Hematopoietic multipotent progenitor cell treated with erythropoietin and hydrocortisone succinate and interleukin-3 and kit ligand, for 4 days (in vitro differentiated cells): ENCODE measurements at places on chromosomes 16 and 17.

DNA sequence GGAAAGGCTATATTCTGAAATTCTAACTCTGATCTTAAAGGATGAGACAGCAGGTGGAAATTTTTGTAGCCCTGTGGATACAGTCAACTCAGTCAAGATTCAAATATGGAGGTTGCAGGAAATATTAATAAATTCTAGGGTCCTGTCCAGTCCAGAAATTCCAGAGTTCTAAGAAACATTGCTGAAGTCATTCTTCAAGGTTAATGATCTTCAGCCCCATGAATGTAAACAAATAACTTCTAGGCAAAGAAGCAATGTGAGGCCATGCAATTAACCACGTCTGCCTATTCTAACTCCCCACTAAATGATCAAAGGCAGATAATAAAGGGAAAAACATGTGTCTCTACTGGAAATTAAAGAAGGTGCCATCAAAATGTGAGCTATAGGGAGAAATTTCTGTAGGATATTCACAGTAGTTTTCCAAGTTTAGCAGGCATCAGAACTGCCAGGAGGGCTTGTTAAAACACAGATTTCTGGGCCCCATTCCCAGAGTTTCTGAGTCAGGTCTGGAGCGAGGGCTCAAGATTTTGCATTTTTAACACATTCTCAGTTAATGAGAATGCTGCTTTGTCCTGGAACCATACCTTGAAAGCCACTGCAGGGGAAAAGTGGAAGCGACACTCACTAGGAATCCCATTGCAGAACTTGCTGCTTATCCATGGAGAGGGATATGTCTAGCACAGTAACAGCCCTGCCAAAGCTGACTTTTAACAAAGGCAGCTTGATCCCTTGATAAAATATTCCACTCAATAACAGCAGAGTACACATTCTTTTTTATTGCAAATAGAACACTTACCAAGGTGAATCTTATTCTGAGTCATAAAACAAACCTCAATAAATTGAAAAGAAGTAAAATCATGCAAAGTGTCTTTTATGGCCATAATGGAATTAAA lies 61.8 kb downstream of the DNAH3 start:
- no peak for DNase-seq

DNA sequence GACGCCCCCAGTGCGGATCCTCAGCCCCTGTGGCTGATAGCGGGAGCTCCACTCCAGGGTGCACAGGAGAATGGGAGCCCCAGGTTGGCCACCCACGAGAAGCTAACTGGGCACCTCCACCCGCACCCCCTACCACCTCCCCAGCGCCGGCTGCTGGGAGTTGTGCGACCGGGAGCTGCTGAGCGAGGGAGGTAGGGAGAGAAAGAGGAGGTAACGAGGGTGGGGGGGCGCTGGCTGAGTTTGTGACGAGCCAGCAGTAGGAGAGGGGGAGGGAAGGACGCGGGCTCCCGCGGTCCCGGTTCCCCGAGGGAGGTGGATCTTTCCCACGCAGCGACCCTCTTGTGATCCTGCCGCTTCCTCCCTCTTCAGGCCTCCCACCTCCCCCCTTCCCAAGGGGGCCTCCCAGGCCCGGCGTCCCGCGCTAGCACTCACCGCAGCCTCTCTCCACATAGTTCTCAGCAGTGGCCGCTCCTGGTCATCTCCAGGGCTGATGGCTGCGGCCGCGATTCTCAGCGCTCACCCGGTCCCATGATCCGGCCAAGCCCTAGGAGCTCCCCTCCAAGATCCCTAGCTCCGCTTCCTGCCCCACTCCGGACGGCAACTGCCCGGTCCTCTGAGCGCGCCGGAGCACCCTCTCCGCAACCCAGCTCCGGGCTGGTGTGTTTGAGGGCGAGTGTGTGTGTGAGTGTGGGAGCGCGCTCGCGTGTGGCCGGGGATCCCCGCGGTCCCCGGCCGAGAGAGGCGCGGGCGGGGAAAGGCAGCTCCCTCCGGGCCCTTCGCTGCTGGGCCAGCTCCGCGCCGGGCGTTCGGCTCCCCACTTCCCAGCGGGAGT lies at the start of gene GRIN2A:
Gene GRIN2A (minus strand): TSS at position 207 of the 832 bp plus-strand sequence. CDS start 2,017 bp downstream, outside the sequence.
- DNase-seq: no peak

GRCh38 chr16:80874925-80875324 lies 70.5 kb upstream of the CDYL2 start:
- DNase-seq: no peak

GRCh38 chr16:4654011-4654963 lies 29.7 kb downstream of the MGRN1 start:
- no peak for DNase-seq

- DNase-seq: no peak
Measured at GRCh38 chr16:73998707-73999106, 297.9 kb upstream of the PSMD7 start.

DNA sequence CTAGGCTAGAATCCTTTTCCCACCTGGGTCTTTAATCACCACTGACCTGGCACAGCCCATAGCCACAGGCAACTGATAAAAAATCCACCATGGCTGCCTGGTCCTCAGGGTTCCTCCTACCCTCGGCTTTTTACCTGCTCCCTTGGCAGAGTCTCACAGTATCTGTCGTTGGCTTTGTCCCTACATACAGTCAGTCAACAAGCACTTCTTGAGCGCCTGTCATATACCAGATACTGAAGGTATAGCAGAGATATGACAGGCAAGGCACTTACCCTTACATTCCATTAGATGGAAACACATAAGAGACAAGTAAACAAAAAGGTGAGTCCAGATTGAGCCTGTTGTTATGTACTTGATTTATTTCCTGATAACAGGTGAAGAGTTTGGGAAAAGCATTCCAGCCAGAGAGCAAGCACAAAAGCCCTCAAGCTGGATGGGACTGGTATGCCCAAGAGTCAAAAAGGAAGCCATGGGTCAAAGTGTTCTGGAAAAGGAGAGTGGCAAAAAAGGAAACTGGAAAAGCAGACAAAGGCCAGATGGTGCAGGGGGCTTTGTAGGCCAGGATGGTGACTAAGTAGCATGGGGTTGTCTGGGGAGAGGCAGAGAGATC lies 247.0 kb downstream of the CHD9NB start:
- no peak for DNase-seq

GRCh38 chr17:14360856-14361255 lies 60.0 kb downstream of the HS3ST3B1 start:
- DNase-seq: no peak

- peak; percentile 48 for DNase-seq
Measured at GRCh38 chr17:55301521-55302406, 37.0 kb downstream of the HLF start.

- no peak for DNase-seq
Measured at GRCh38 chr17:39794249-39794970, 56.7 kb downstream of the GRB7 start.

DNA sequence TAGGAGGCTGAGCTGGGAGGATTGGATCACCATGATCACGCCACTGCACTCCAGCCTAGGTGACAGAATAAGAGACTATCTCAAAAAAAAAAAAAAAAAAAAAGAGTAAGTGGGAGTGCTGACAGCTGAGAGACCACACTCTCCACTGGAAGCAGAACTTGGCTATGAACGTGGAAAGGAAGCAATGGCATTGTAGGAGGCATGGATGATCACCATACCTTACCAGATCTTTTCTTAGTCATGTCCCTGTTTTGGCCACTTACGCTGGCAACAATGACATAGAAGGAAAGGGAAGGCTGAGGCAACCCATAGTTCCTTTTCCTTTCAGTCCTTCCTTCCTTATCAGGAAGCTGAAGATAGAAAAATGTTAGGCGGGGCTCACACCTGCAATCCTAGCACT lies 3.7 kb upstream of the ATP1B2 start:
- DNase-seq: no peak

- no peak for DNase-seq
Measured at GRCh38 chr17:34926661-34927060, 34.6 kb downstream of the CCT6B start.

DNA sequence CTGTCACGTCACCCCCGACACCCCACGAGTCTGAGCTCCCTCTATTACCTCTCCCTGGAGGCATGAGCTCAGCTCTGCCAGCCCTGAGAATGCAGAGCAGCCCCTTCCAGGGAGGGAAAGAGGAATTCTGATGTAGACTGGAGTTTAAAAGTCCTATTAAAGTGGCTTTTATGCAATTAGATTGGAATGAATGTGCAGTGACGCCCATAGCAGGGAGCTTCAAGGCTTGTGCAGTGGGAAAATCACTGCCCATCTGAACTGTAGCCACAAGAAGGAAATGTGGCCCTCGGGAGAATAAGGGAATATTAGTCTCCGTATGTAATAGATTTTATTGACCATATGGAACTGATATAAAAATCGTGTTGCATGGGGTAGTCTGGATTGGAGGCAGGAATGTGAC lies 66.9 kb downstream of the ZNF423 start:
- no peak for DNase-seq

GRCh38 chr17:18158022-18158600 lies 25.5 kb upstream of the ALKBH5 start:
- peak; percentile 96 for DNase-seq

GRCh38 chr16:11093572-11094074 lies 149.3 kb downstream of the CLEC16A start:
- no peak for DNase-seq

- DNase-seq: no peak
Measured at GRCh38 chr17:43913584-43913983, 6.2 kb upstream of the MPP2 start.

DNA sequence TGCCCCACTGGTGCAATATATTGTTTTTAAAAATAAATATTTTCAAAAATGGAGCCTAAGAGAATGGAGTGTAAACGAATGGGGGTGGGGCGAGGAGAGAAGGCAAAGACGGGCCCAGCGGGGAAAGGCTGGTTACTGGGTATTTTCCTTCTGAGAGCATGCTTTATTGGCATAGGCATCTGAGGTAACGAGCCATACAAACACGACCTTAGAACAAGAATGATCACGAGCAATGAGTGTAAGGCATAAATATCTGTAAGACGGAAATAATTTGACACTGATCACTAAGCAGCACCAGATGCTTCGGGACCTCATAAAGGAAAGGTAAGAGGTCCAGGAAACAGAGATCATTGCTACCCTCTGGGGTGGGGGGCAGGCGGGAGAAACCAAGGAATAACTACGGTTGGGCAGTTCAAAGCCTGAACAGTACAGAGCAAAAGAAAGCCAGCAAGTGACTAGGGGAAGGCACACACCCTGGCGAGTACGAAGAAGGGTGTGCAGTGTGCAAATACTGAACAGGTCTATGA lies 959 bp downstream of the SSH2 start:
- DNase-seq: peak; percentile 79

GRCh38 chr16:67561824-67562525 lies 351 bp upstream of the CTCF start:
- peak; percentile 100 for DNase-seq

- no peak for DNase-seq
Measured at GRCh38 chr16:83045790-83046189, 419.0 kb downstream of the CDH13 start.

GRCh38 chr16:28258567-28258966 lies 33.8 kb upstream of the SBK1 start:
- DNase-seq: no peak

- peak; percentile 83 for DNase-seq
Measured at GRCh38 chr17:35870906-35871819, 2.5 kb upstream of the HEATR9 start.

DNA sequence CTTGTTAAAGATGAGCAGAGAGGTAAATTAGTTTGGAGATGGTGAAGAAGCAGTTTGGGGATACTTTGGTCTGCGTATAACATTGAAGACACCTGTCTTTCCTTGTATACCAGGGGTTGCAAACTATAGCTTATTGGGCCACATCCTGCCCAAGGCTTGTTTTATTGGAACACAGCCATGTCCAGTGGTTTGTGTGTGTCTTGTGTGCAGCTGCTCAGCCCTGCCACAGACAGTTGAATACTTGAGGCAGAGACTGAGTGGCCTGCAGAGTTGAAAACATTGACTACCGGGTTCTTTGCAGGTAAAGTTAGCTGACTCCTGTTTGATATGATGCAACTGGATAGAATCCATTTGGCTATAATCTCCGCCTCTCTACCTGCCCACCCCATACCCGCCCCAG lies 224.4 kb downstream of the PRKCA start:
- DNase-seq: no peak

DNA sequence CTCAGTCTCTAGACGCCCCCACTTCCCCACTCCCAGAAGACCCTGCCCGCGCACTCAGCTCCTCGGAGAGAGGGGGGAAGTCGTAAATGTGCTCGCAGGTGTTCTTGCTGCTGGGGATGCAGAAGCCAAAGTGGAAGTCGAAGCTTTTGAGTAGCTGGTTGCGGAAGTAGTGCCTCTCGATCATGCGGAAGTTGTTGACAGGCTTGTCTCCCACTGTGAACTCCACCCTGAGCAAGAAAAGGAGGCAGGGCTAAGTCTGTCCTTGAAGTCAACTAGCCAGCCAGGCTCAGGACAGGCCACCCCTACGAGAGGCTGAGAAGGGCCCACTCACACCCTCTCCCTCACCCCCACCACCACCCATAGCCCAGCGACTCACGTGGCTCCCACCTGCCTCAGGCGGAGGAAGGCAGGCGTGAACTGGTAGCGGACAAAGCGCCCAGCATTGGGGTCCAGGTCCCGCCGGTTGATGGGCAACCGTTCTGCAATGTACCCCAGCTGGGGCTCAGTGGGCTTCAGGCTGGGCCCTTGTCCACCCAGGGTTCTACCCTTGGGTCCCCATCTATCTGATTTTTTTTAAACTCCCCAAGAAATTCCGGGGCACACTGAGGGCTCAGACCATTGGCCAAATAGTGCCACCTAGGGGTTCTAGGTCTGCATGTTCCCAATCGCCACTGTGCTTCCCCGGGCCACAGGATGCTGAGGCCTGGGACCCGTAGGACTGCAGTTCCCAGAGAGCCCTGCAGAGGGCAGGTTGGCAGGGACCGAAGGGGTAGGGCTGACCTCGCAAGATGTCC lies 4.6 kb downstream of the UNC119 start:
- peak; percentile 93 for DNase-seq

- peak; percentile 94 for DNase-seq
Measured at GRCh38 chr16:180681-181564, 664 bp downstream of the HBQ1 start.

GRCh38 chr17:31726980-31727427 lies 132.0 kb downstream of the COPRS start:
- no peak for DNase-seq

DNA sequence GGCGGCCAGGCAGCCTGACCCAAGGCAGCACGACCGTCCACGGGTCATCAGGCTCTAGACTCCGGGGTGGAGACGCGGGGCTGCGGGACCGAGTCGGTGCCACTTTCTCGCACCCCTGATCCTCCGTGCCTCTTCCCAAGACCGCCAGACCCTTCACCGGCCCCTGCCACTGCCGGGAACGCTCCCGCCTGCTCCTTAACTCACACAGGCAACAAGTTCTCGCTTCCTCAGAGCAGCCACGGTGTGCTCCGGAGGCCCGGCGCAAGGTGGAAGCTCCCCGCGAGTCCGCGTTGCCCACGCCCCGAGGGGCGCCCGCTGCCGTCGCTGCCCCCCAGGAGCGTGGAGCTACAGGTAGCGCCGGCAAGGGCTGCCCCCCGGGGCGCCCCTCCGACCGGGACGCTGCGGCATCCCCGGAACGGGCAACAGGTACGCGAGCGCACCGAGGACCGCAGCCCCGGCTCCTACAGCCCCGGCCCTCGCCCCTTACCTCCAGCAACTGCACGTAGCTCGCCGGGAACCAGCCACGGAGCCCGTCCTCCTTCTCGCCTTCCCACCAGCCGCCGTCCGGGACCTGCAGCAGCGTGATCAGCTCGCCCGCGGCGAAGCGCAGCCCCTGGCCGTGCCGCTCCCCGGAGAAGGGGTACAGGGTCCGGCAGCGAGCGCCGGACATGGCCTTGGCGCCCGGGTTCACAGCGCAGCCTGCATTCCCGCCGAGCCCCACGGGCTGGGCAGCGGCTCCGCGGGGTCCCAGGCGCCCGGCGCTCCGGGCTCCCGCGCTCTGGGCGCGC lies 491 bp downstream of the GAS7 start:
- DNase-seq: no peak

- DNase-seq: peak; percentile 41
Measured at GRCh38 chr17:31917065-31917529, 15.6 kb upstream of the UTP6 start.

GRCh38 chr17:51914577-51914976 lies 243.9 kb downstream of the CA10 start:
- DNase-seq: no peak
